Effector CD8-positive, alpha-beta T cell (primary cell): ENCODE measurements at places on chromosomes 12 and 14.

- no peak for DNase-seq
These were observed 172.3 kb upstream of the ATXN7L3B start for GRCh38 chr12:74365178-74365964.

- DNase-seq, result no peak
These were observed 391.3 kb downstream of the FLRT2 start for GRCh38 chr14:85921241-85921640.

DNA sequence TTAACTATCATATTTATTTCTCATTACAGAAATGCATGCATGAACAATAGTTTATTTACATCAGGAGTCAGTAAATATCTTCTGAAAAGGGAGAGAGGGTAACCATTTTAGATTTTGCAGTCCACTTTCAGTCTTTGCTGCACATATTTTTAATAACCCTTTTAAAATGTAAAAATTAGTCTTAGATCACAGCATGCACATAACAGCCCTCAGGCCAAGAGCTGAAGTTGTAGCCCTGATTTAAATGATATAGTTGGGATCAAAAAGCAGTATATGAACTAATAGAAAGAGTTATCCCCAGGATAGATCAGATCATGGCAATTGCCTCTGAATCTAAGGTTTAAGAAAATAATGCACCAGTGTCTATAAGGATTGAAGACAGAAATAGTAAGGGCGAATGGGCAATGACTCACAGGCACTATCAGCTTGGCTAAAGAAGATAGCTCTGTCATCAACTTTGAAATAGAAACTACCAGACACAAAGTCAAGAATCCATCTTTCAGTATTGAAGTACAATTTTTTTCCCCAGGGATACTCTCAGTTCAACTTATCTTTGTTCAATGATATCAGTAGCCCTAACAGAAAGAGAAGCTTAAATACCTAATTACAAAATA, 13.1 kb upstream of the CLEC7A start:
- DNase-seq, result no peak

DNA sequence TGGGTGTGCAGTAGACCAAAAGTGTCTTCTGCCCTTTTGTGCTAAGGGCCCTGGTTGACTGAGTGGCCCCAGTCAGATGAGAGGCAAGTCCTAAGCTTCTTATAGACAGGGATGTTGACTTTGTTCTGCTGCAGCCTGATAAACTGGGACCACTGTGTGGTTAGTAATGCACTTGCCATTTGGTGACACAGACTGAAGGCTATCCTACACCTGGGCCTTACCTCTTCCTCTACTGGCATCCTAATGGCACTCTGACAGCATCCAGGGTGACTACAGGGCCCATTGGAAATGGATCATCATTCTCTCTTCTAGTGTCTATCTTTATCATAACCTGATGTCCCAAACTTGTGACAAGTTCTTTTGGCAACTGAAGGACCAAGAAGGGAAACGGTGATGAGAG, 3.3 kb downstream of the SDR39U1 start:
- no peak for DNase-seq

- DNase-seq, result no peak
These were observed 226.3 kb downstream of the ERC1 start for GRCh38 chr12:1217191-1217949.

DNA sequence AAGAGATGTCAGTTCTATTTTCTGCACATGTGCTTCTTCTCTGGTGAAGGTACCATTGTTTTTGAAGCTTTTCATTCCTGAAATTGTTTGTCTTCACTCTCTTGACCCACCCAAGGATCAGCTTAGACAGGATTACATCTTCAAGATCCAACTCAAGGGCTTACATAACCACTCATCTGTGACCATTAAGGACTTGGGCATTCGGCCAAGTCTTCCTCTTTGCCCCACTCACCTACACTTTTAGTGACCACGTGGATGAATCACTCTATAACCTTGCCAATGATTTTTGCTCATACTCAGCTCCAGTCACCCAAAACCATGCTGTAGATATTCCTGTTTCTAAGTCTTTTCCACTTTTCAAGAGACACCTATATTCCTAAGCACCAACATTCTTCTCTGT, 36.5 kb upstream of the SSTR1 start:
- DNase-seq, result no peak

GRCh38 chr12:6768437-6768914, 2.3 kb downstream of the PTMS start:
- DNase-seq, result no peak

DNA sequence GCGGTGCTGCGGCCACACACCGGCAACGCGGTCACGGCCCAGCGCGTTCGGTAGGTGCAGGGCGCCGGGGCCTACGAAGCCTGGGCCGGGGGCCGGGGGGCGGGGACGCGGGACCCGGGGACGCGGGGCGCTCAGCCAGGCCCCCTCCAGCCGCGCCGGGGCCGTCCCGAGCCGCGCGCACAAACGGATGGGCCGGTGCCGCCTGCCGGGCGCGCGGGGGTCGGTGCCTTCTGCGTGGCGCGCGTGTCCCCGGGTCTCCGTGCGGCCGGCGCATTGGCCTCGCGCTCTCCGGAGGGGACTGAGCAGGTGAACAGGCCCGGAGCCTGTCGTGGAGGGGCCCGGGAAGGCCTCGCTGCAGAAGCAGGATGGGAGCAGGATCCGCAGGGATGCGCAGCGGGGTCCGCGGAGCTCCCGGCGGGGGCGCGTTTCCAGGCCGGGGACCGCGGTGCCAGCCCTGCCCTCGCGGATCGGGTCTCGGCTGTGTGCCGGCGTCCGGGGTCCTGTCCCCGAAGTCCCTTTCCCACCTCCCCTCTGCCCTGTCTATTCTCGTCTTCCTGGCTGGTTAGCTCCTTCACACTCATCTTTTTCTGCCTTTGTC, 421 bp downstream of the GLT1D1 start:
- DNase-seq, result no peak

DNA sequence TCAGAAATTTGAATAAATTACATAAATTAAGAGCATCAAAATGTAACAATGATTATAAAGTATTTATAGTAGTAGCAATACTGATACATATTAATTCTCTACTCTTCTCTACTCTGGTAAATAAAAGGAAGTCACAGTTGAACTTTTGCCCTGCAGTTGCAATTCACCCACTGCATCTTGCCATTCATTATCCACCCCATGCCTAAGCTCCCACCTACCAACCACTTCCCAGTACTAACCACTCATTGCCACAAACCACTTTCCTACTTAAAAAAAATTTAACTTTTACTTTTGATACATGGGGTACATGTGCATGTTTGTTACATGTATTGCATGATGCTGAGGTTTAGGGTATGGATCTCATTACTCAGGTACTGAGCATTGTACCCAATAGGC, 174.0 kb downstream of the RASSF9 start:
- DNase-seq, result no peak

GRCh38 chr12:104201238-104202001, 14.2 kb upstream of the TXNRD1 start:
- peak; percentile 11 for DNase-seq

- DNase-seq, result no peak
These were observed 22.8 kb upstream of the GARIN2 start for GRCh38 chr14:67166450-67166853.

GRCh38 chr12:110006115-110006514, 6.9 kb downstream of the ANKRD13A start:
- DNase-seq, result no peak

GRCh38 chr14:78758333-78758732, 588.2 kb downstream of the NRXN3 start:
- no peak for DNase-seq

DNA sequence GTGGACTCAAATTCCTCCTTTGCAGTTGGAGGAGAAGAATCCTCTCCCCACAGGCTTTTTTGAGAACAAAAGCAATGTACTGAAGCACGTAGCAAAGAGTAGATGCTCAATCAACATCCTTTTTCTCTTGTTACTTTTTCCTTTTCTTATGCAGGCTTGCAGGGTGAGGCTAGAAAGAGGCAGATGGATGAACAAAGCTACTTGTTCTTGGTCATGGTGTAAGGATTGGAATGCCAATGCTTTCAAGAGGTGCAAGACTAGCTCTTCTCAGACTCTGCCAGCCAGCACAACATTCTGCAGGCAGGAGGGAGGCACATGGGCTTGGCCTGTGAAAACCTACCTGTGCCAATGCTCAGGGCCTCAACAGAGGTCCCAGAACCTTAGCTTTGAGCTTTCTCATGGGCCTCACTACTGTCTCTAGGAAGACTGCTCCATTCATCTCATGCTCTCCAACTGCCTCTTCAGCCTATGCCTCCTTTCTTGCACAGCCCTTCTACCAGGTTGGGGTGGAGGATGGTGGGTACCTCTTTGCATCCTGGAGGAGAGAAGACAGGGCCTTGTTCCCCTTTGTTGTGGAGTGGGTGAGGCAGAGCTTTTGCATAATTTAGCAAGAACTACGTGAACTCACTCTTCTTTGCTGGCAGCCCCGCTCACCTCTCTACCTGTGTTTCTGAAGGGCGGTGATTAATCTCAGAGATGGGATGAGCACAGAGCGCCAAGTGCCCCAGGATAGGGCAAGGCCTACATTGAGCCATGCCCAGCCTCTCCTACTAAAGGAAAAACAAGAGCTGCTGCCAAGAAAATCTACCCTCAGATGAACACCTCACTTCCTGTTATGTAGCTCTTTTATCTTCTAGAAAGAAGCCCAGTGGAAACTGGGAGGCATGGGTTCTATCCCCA, 1119.7 kb downstream of the VRK1 start:
- DNase-seq, result no peak

DNA sequence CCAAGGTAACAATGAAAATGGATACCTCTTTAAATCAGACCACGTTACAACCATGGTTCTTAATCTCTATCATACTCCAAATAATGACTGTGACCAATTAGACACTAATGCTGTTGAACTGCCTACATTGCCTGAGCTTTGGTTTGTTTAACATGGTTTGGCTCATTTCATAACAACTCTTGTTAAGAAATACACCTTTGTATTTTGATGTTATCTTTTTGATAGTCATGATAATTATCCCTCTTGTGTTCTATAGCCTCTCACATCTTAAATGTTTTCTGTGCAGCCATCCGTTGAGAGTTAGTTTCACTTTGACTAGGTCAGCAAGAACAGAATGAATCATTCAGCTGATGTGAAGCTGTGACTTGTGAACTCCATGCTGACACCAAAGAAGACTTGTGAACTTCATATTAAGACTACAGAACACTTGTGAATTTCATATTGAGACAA, 75.5 kb upstream of the RERGL start:
- no peak for DNase-seq

DNA sequence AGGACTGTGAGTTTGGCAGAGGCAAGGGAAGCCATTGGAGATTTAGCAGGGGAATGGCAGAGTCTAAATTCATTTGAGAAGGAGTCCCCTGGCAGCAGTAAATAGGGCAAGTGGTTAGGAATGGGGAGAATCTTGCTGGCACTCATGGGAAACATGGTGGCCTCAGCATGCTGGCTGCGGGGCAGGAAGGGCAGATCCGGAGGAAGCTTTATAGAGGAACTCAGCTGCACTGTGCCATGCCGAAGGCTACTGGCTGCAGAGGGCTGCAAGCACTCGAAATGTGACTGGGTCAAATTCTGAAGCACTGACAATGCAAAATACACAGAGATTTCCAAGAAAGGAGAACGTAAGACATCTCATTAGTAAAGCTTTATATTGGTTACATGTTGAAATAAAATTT, 23.9 kb downstream of the CCNK start:
- DNase-seq, result no peak

GRCh38 chr12:91813701-91814100, 331.9 kb downstream of the BTG1 start:
- DNase-seq, result no peak

DNA sequence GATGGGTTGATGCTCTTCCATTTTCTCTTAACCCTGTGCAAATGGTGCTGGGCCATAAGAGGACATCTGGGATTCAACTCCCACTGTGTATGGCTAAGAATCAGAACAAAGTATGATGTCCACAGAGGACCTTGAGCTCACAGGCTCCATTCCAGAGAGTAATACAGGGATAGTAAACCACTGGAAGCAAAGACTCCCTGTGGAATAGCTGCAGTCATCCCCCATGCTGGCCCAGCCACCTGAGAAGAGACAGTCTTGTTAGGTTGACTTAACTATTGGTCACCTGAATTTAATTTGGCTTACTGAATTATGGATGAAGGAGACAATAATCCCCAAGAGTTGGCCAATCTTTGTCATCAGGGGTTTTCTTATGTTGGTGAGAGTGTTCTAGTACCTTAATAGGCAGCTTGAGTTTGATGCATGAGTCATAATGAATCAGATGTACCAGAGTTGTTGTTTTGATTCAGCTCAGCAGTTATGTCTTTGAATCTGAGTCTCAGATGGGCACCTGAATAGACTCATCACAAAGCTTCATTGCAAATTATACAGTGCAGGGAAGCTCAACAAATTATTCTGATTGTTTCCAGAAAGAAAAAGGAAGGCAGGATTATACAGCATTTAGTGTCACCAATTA, 122.7 kb downstream of the SSPN start:
- DNase-seq, result no peak

- peak; percentile 25 for DNase-seq
These were observed 48.6 kb upstream of the TMEM233 start for GRCh38 chr12:119544765-119545625.

GRCh38 chr12:112810235-112810917, 18.8 kb downstream of the RPH3A start:
- DNase-seq, result no peak

DNA sequence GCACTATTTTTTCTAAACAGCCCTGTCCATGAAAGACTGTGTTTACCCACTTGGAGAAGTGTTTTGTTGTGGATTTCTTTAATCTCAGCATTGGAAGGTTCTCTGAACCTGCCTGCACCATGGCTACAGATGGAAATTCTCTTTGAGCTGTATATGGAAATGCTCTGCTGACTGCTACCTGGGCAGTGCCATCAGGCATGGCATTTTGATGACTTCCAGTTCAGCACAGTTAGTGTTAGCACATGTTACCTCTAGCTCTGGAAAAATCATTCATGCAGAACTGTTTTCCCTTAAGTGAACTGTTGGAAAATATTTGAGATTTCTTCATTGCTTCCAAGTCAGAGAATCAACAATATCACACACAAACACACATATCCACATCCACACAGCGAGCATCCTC, 52.6 kb upstream of the RIC8B start:
- DNase-seq, result no peak

DNA sequence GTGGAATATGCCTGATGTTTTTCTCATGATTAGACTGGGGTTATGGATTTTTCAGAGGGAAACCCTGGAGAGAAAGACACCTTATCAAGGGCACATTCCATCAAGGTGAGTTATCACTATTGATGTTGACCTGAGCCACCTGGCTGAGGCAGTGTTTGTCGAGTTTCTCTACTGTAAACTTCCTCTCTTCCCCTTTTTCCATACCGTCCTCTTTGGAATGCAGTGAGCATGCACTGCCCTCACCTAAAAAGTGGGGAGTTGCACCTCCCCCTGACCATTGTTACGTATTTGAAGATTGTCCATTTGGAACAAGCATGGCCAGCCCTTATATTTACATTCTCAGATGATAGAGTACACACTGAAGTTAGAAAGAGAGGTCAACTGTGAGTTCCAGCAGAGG, 53.9 kb upstream of the PWP1 start:
- DNase-seq, result no peak

DNA sequence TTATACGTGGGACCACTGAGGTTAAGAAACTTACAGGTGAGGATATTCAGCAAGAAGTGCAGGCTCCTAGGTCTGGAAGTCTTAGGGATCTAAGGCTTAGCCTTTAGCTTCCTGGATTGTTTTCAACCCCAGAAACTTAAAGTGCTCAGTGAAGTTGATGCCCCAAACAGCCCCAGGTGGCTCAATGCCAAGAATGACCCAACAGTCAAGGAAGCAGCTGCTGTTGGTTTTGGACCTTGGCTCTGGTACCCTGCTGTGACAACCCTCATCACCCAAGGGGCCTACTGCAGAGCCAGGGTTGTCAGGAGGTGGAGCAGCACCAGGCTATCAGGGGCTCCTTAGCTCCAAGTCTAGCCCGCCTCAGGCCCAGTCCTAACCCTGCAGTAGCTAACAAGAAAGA, 36.8 kb downstream of the VDR start:
- no peak for DNase-seq

- no peak for DNase-seq
These were observed 4.5 kb downstream of the E2F7 start for GRCh38 chr12:77060883-77061240.
